NT2/D1 (cell line): ENCODE measurements at places on chromosomes 2 and 18.

DNA sequence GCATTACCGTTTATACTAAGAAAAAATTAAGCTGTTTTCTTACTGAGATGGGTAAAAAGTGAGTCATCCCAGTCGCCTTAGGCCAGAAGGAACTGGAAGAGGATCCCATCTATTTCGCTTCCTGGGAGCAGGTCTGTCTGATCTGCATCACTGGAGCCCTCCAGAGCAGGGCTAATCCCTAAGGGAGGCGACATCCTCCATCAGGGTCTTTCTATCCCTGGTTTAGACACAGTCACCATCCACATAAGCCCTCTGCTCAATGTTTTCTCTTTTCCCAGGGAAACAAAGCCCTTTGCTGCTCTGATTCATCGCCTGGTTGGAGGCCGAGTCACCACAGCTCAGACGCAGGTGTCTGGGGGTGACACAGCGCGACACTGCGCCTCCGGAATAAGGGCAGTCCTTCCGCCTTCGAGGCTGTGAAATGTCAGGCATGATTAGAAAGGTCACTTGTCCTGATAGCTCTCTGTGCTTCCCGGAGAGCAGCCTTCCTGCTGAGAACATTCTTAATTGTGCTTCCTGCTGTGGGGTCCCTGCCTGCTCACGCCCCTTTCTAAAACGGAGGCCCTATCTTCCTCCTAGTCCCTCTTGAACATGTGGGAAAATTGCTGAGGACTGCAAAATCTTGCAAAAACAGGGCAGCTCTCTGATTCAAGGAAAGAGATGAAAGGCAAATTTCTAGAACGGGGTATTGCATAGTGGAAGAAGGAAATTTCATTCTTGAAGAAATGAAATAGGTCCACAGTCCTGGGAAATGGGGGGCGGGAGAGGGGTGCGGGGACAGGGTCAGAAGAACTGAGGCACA lies 56.3 kb downstream of the MARCHF4 start:
- DNase-seq, result peak; percentile 47

DNA sequence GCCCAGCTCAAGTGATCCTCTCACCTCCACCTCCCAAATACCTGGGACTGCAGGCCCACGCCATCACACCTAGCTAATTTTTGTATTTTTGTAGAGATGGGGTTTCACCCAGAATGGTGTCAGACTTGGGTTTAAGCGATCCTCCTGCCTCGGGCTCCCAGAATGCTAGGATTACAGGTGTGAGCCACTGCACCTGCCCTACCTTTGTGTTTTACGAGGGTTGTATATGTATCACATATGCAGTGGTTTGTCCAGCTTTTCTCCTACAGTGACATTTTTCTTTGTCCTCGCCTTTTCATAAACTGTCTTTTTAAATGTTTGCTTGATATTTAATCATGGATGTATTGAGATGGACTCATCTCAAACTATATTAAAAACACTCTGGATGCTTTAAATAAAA lies 38.5 kb downstream of the AGAP1 start:
- no peak for DNase-seq

GRCh38 chr2:203567691-203568090 lies 32.6 kb upstream of the RAPH1 start:
- DNase-seq, result no peak

GRCh38 chr2:9373476-9373875 lies 49.9 kb downstream of the ITGB1BP1 start:
- no peak for DNase-seq

DNA sequence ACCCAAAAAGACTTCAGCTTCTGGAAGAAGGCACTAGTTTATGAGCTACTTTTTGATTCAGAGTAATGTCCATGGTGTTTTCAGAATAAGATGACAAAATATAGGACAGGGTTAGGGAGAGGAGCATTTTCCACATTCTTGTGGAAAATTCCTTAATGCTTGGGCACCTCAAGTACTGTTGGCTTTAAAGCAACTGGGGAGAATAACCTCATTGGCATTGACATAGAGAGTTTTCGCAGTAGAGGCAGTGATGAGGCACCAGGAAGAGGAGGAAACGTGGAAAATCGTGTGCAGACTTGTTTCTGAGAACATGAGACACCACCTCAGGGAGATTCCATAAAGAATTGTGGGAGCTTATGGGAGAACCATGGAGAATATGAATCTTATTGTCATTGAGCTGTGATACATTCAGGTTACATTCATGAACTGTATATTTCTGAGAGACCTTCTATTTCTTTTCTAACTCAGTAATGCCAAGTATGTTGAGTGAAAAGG lies 929.0 kb upstream of the NRXN1 start:
- no peak for DNase-seq

DNA sequence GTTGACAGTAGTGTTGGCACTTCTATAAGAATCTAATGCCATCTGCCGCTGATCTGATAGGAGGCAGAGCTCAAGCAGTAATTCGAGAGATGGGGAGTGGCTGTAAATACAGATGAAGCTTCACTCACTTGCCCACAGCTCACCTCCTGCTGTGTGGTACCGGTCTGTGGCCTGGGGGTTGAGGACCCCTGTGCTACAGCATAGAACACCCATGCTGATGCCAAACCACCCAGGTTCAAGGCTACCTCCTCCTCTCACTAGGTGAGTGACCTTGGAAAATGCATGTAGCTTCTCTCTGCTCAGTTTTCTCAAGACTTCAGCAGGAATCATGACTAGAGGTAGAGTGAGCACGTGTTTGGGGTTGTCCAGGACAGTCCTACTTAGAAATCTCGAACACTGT lies 263.4 kb downstream of the SH3BP4 start:
- DNase-seq, result no peak

GRCh38 chr2:43710866-43711265 lies 34.6 kb upstream of the C1GALT1C1L start:
- no peak for DNase-seq

DNA sequence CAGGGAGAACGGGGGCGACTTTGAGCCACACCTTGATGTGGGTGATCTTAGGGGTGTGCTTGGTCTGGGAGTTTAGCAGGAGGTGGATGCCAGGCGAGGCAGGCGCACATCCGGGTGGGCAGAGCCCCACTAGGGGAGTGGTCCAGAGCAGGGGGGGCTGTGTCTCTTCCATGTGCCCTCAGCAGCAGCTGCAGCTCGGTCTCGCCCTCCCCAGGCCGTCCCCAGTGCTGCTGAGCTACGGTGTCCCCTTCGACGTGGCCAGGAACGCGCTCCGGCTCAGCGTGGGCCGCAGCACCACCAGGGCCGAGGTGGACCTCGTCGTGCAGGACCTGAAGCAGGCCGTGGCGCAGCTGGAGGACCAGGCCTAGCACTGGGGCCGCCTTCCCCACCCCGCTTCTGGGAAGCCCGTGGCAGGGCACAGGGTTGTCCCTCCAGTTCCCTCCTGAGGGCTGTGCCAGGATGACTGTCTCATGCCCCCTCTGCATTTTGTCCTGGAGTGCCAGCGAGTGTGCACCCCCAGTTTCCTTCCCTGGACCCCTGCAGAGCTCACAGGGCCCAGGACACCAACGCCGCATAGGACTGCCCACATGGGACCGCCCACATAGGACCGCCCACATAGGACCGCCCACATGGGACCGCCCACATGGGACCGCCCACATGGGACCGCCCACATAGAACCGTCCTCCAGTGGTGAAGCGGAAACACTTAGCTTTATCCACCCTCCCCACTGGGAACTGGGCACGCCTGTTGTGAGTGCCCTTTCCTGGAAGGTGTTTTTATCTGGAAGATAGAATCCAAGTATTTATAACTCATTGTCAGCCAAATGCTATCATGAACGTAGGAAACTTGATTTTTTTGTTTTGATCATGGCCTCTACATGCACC lies 1.9 kb upstream of the ESPNL start:
- DNase-seq, result peak; percentile 79

DNA sequence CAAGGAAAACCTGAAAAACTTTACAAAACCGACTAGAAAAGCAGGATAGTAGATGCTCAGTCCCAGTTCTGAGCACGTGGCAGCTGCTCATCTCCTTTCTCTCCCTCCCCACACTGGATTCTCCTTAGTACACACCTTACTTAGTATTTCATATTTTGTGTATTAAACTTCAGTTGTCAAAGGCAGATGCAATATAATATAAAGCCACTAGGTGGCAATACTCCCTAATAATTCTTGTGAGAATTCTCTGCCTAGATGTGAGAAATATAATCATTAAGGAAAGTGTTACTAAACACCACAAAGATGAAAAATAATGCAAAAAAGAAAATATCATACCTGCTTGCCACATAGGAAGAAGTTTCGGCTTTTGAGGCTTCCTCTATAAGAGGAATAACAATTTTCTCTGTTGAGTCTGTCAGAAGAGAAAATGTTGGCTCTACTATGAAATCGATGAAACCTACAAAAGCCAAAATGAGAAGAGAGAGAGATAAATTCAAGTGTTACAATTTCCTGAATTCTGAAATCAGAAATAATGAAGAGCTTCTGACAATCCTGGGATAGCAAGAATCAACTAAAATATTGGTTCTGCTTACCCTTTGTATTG lies 200.6 kb downstream of the PPP1R1C start:
- DNase-seq, result peak; percentile 23

- DNase-seq, result no peak
Measured at GRCh38 chr2:159803235-159803962, 5.4 kb upstream of the CD302 start.

- DNase-seq, result no peak
Measured at GRCh38 chr2:195636890-195637289, 20.1 kb upstream of the SLC39A10 start.

GRCh38 chr2:111966241-111966640 lies 67.8 kb downstream of the MERTK start:
- no peak for DNase-seq

- no peak for DNase-seq
Measured at GRCh38 chr2:64932116-64932370, 57.2 kb upstream of the SLC1A4 start.

DNA sequence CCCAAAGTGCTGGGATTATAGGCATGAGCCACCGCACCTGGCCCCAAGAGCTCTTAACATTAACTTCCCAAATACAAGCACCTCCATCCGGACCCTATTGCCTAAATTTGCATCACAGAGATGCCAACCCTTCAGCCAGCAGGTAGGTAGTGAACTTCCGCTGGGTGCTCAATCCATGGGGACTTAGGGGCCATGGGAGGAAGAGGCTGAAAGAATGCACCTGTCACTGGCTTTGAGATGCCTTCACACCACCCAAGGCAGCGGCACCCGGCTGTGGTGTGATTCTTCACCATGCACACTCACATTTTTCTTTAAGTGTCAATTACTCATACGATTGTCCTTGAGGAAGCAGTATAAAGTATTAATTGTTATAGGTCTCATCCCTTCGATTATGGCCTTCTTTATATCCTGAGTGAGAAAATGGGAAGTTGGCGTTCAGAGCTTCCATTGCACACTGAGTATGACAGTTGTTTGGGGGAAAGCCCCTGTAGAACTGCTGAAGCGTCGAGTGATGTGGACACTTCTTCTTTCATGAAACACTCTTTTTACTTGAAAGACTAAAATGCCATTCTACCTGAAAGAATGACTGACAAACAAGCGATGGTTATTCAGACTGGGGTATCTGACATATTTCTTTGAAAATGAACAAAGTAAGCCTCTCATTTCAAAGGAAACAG lies 51.8 kb upstream of the BIN1 start:
- DNase-seq, result no peak

DNA sequence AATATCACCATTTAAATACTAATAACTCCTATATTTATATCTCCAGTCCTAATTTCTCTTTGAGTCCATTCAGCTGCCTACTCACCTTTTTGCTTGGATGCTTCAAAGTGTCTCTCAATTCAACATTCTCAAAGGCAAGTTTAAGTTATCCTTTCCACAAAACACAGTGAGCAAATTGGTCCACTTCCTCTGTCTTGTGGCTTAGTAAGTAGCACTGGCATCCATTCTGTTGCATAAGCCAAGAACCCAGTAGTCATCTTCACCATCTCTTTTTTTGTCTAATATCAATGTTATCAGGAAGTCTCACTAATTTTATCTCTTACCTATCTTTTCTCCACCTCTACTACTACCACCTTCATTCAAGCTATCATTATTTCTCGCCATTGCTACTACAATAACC lies 27.4 kb upstream of the IL1RL1 start:
- DNase-seq, result no peak

GRCh38 chr2:237967463-237967951 lies 693 bp downstream of the UBE2F start:
- no peak for DNase-seq

- DNase-seq, result no peak
Measured at GRCh38 chr2:85930129-85931124, 41.6 kb upstream of the ST3GAL5 start.

DNA sequence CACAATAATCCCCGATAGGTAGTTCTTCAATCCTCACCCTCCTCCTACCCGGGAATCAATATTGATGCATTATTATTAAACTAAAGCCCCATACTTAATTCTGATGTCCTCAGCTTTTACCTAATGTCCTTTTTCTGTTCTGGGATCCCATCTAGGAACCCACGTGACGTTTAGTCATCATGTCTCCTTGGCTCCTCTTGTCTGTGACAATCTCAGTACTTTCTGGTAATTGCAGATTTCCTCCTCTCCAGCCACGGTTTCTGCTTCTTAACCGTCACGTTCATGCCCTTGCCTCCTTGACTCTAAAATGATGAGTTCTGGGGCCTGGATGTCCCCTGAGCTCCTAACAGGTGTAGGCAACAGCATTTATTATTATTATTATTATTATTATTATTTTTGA lies 2.9 kb upstream of the DGKD start:
- no peak for DNase-seq

GRCh38 chr2:1024981-1025380 lies 74.3 kb downstream of the SNTG2 start:
- DNase-seq, result no peak

DNA sequence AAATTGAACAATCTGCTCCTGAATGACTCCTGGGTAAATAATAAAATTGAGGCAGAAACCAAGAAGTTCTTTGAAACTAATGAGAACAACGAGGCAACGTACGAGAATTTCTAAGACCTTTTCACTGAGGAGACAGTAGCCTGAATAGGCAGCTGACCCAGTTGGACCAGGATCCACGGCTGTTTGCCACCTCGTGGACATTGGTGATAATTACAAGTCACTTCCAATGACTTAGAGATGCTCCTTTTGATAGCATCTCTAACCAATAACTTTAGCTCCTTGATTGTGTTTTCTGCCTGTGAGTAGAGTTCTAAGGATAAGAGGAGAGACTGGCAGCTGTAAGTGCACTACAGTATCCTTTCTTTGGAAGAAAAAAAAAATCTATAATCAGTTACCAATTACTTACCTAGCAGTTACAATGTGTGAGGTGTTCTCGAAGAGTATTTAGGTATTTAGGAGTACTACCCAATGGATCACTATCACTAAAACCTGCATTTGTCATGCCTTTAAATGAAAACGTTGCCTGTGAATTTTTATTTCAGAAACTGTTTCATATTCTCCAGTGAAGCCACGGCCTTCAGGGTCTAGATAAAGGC lies 31.3 kb upstream of the CNTNAP5 start:
- peak; percentile 47 for DNase-seq

DNA sequence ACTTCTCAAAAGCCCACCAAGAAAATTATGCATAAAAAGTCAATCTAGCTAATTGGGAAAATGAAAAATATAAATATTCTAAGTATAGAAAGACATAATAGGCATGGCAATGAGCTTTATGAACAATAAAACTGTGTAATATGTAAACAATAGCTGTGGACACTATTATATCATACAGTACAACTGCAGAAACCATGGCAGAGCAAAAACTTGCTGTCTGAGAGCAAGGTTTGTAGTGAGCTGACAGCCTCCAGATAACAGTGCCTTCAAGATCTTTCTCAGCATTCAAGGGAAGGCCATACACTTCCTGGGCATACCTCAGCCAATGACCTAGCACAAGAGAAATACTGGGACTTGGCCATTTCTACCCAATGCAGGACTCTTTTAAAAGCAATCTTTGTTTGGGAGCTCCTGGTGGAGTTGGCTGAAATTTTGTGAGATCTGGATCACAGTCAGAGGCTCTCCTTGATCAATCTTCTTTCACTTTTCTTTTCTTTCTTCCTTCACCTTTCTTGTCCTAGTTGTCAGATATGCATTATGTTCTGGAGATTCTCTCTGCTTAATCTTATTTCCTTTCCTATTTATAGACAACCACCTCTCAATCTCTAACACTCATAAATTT lies 427.2 kb upstream of the UBE2E3 start:
- no peak for DNase-seq
